Stimulated activated CD8-positive, alpha-beta memory T cell treated with anti-CD3 and anti-CD28 coated beads, Interleukin-4, amount 100 ng/mL, for 24 hours (primary cell): ENCODE measurements at places on chromosomes 1 and 21.

- DNase-seq = no peak
Observed at GRCh38 chr1:245762396-245762910, 607.7 kb downstream of the KIF26B start.

DNA sequence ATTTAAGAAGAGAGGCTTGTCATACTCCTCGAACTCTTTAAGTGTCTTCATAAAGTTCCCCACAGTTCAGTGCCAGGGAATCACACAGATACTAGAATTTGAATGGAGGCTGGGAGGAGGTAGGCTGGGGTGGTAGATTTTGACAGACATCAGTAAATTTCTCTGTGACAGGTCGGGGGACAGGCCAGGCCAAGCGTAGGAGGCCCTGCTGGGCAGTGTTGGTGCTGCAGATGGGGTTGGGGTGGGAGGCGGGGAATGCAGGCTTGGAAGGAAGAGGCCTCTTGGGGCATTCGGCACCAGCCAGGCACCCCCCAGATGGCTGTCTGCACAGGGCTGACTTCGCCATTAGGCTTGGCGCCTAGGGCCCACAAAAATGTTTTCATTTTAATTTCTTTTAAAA, 84.0 kb downstream of the MAN1C1 start:
- no peak for DNase-seq

- DNase-seq = no peak
Observed at GRCh38 chr1:40075266-40075665, 21.8 kb downstream of the PPT1 start.

DNA sequence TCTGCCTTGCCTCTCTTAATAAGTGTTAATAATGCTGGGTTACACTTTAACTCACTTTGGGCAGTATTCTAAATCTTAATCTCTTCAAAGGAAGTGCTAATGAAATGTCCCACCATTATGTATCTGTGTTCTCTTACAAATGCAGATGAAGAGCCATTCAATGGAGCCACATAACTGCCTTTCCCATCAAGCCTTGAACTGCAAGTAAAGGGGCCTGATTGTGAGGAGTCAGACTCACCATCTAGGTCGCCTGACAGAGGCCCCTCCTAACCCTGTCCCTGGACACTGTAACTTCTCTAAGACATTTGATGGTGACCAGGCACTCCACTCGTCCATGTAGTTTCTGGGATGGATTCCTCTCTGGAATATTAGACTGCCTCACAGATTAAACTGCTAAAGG, 329.4 kb downstream of the KIF26B start:
- no peak for DNase-seq

GRCh38 chr1:30823969-30824735, 66.6 kb upstream of the LAPTM5 start:
- DNase-seq = peak; percentile 41

GRCh38 chr21:34027721-34028461, 45.5 kb upstream of the MRPS6 start:
- DNase-seq = no peak

GRCh38 chr1:183346276-183346732, 71.9 kb downstream of the NMNAT2 start:
- DNase-seq = no peak

DNA sequence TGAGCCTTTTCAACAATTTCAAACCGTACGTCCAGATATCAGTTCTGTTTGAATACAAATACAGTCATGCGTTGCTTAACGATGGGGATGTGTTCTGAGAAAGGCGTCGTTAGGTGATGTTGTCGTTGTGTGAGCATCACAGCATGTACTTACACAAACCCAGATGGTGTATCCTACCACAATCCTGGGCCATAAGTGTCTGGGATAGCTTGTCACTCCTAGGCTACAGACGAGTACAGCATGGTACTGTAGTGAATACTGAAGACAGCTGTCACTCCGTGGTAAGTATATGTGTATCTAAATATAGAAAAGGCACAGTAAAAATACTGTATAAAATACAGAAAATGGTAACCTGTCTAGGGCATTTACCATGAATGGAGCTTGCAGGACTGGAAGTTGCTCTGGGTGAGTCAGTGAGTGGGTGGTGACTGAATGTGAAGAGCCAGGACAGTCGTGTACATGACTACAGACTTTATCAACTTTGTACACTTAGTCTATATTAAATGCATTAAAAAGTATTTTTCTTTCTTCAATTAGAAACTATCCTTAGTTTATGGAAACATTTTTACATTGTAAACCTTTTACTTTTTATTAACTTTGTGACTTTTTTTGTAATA, 10.5 kb upstream of the OR2W3 start:
- no peak for DNase-seq

DNA sequence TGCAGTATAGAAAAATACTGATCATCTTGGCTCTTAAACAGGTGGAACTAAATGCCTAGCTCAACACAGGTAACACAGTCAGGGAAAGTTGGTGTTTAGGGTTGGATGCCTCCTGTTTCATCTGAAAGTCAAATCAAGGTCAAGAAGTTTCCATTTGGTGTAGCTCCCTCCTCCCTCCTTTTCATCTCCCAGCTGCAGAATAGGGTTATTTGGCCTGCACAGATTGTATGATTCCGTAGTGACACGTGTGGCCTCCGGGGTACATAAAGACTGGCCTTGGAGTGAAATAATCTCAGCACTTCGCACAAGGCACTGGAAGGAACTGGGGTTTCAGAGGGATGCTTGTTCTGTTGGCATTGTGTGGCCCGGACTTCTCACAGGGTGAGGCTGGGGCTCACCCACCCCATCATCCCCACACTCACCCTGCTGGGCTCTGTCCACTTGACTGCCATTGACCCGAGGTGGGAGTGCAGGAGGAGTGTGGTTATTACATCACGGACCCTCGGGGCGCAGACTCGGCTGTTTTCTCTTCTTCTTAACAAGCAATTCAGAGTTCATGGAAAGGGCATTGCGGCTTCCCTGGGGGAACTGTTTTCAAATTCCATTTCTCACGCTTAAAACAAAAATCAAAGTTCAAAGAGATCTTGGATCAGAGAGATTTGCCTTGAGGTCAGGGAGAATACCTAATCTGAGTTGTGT, 18.4 kb downstream of the IGSF5 start:
- no peak for DNase-seq
